Suppressor macrophage (primary cell): ENCODE measurements at places on chromosomes 4 and X.

DNA sequence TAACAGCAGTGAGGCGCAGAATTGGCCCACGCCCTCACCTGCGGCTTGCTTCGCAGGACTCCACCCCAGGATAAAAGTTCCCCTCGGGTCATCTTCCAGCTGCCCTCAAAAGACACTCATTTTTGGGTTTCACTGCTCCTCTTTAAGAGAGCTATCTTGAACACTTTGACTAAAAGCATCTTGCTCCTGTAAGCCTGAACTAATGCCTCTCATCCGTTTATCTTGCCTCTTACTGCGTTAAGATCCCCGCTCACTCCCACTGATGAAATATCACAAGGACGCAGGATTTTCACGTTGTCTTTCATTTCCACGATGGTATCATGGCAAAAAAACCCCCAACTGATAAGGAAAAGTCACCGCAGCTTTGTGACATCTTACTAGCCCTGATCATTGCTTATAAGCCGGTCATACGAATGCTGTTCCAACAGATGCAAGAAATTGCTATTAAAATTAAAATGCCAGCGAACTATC lies 591 bp upstream of the ACSL4 start:
- DNase-seq: no peak

- no peak for DNase-seq
These were observed 821 bp downstream of the PLK4 start for GRCh38 chr4:127881563-127881864.

- no peak for DNase-seq
These were observed 52.8 kb upstream of the PPP3CA start for GRCh38 chr4:101400096-101400495.

- no peak for DNase-seq
These were observed 145.0 kb downstream of the SPCS3 start for GRCh38 chr4:176464748-176465147.

DNA sequence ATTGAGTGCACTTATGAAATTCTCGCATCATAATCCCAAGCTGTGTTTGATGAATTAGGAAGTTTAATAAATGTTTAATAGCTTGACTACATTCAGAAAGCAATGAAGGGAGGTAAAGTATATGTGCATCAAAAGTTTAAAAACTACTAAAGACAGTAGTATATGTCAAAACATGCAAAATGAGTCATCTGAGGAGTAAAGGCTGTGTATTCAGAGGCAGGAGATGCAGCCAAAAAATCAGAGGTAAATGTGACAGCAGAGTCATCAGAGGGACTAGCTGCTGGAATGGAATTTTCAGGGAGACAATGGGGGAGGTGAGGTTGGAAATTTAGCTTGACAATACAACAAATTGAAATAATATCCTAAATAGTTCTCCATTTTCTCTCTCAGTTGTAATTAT lies 127.0 kb upstream of the FUNDC1 start:
- DNase-seq: no peak

DNA sequence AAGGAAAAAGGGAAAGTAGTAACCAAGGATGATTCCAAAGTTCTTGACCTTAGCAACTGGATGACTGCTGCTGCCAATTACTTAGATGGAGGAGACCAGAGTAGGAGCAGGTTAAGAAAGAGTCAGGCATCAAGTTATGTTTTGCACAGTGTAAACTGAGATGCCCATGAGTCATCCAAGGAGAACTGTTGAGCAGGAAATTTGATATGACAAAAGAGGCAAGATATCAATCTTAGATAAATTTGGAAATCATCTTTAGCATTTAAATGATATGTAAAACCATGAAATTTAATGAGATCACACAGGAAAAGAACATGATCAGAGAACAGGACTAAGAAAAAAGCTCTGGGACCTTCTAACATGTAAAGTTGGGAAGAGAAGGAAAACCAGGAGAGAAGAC lies 361.3 kb downstream of the OPHN1 start:
- DNase-seq: no peak

DNA sequence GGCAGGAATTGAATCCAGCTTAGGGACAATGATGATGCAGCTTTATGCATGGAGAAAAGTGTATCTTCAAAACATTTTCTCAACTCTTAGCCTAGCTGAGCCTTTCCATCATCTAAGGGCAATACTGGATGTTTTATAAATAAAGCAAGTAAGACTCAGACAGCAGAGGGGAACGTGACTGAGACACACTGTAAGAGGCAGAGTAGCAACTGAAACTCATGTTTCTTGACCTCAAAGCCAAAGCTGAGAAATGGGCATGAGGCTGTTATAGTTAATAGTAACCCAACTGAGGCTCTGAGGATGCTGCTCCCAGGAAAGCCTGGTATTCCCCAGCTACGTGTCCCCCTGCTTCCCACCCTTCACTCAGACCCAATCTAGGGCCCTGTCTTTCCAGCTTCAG lies 44.6 kb downstream of the ARHGEF9 start:
- DNase-seq: no peak
